Urothelium cell line (cell line): ENCODE measurements at places on chromosomes 11 and 22.

- no peak for DNase-seq
Observed at GRCh38 chr11:71485063-71485399, 32.0 kb downstream of the NADSYN1 start.

GRCh38 chr11:97202613-97203292 lies 812.9 kb downstream of the JRKL start:
- no peak for DNase-seq

DNA sequence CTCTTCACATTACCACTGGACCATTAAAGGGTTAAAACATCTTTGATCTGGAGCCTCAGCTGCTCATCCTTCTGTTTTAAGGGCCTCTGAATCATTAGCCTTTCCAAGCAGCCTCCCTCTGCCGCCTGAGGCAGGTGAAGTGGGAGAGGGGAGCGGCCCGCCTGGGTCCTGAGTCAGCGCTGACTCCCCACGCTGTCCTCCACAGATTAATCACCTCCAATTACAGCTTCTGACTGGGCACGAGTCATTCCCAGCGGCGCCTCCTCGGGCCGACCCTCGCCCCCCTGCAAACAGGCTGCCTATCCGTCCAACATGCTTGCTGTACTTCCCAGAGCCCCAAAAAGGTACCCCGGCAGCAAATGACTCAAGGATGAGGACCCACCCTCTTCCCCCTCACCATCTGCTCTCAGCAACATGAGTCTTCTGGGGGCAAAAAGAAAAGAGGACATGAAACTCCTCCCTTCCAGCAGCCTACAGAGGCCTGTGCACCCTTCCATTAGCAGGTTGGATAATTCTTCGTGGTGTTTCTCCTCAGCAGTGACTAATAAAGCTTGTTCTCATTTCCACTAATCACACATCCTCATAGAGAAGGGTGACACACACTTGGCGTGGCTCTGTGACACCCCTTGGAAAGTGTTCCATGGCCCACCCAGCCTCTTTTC lies 44.3 kb upstream of the JAM3 start:
- peak; percentile 29 for DNase-seq

DNA sequence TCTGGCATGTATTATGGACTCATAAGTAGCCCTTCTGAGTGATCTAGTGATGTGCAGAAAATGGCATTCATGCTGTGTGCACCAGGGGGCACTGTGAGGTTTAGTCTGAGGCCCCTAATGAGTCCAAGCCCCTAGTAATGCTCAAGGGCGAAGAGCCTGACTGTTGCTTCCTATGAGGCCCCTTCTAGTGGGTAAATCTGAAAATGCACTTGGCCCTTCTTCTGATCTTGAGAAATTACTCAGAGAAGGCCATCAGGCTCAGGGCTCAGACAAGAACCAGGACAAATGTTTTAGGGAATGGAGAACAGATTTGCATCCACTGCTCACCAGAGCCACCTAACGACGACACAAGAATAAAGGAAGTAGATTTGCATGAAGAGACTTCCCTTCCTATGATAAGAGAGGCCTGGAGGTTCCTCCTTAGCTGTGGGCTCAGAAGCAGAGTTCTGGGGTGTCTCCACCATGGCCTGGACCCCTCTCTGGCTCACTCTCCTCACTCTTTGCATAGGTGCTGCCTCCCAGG lies 75.8 kb downstream of the GGTLC2 start:
- peak; percentile 53 for DNase-seq

DNA sequence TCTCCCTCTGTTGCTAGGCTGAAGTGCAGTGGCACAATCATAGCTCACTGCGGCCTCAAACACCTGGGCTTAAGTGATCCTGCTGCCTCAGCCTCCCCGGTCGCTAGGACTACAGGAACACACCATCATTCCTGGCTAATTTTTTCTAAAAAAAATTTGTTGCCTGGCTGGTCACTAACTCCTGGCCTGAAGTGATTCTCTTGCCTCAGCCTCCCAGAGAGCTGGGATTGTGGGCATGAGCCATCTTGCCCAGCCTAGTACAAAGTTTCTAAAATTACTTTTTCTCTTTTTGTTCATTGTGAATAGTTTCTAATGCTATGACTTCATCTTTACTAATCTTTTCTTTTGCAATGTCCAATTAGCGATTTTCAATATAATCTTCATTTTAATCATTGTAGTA lies 12.5 kb downstream of the RBM7 start:
- DNase-seq: no peak

DNA sequence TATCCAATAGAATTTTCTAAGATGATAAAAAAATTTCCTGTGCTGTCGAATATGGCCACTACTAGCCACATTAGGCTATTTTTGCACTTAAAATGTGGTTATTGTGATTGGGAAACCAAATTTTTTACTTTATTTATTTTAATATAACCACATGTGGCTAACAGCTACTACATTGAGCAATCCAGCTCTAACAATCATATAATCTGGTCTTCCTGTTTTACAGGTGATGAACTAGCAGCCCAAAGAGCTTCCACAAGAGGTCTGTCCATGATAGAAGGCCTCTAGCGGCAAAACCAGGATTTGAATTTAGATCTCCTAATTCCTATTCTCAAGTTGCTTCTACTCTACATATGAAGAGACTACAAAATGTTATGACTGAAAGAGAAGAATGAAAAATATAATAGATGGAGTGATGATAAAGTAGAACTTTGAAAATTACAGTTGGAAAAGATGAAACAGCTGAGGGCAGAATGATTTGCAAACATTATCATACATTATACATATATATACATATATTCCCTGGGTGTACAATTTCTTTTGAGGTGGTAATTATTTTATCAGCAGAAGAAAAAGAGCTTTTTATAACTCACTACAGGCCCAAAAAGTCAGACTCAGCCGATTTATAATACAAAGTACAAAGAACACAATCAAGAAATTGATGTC lies 363.5 kb upstream of the PITPNB start:
- DNase-seq: no peak

GRCh38 chr11:119875841-119876600 lies 147.0 kb upstream of the NECTIN1 start:
- no peak for DNase-seq

- DNase-seq: no peak
Observed at GRCh38 chr11:18253233-18253632, 4.8 kb upstream of the SAA2 start.

DNA sequence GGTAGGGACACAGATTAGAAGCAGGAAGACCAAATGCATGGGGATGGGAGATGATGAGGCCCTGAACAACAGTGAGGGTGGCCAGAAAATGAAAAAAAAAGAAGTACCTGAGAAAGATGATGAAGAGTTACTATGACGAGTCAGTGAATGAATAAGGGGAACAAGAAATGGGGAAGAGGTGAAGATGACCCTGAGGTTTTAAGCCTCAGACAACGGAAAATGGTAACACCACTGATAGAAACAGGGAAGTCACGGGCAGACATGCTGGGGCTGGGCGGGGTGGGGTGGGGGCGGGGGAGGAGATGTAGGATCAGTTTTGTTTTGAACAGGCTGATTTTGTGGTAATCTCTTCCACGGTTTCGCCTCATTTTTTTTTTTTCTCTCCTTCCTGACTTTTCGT lies 205.1 kb upstream of the CADM1 start:
- no peak for DNase-seq

DNA sequence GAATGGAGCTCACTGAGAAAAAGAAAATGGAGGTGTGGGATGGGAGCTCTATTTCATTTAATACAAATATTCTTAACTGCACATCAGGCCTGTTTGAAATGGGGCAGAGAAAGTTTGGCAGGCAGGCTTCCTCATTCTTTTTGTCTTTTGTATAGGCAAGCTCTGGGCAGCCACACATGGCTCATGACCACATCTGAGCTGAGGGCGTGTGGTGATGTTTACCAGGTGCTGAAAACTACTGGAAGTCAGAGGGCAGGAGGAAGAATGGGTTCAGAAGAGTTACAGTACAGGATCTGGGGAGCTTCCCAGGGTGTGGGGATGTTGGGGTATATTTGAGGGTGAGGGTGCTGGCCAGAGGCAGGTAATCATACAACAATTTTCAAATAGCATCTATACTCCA lies 66.3 kb upstream of the NAV2 start:
- DNase-seq: no peak
